Activated CD8-positive, alpha-beta memory T cell treated with anti-CD3 and anti-CD28 coated beads for 48 hours (primary cell): ENCODE measurements at places on chromosomes 3 and 15.

DNA sequence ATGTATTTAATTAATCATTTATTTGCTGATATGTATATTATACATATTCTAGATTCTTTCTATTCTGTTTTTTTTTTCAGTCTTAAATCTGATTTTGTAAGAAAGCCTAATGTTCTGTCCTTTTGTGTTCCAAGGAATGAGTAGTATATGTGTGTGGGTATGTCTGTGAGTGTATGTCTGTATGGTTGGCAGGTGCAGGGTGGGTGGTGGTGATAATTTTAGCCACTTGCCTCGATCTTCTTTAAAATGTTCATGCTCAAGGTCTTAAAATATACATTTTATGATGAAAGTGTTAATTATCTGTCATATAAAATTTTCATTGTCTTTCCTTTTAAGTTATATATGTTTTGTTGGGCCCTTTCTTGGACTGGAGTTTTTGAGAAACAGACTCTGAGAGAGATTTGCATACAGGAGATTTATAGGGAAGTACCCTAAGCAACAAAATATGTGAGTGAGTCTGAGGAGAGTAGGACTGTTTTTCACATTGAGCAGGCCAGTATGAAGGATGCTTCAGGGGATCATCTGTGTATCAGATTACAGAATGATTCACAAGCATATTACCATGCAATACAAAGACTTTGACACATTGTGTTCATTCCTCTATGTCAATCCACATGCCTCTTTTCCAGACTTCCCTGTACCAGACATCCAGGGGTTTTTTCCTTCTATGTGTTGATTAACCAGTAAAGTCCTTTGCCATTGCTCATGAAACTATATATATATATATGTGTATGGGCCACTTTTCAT is 211.0 kb upstream of the DPPA4 start:
- DNase-seq = no peak

- DNase-seq = no peak
Measured at GRCh38 chr3:176992565-176992964, 204.7 kb downstream of the TBL1XR1 start.

- no peak for DNase-seq
Measured at GRCh38 chr3:15490158-15490557, 31.3 kb downstream of the COLQ start.

DNA sequence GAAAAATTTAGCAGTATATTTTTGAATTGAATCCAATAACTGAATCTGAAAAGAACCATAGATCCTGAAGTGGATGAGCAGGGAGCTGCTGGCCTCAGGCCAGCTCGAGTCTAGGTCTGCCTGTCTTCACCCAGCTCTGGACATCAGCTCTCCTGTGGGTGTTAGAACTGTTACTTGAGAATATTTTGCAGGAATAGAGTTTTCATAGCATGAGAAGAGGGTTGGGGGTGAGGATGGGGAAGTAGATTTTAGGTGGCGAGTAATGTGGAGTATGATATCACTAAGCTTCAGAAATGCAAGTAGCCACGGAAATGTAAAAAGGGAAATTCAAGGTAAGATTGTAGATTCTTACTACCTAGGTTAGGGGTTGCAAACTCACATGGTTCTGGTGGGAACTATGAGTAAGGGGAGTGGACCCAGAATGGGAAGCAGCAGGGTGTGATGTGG is 6.2 kb downstream of the RAB8B start:
- DNase-seq = no peak

- no peak for DNase-seq
Measured at GRCh38 chr15:36666228-36666905, 86.9 kb downstream of the CDIN1 start.

GRCh38 chr3:105780107-105780506 is 88.7 kb downstream of the CBLB start:
- DNase-seq = no peak

DNA sequence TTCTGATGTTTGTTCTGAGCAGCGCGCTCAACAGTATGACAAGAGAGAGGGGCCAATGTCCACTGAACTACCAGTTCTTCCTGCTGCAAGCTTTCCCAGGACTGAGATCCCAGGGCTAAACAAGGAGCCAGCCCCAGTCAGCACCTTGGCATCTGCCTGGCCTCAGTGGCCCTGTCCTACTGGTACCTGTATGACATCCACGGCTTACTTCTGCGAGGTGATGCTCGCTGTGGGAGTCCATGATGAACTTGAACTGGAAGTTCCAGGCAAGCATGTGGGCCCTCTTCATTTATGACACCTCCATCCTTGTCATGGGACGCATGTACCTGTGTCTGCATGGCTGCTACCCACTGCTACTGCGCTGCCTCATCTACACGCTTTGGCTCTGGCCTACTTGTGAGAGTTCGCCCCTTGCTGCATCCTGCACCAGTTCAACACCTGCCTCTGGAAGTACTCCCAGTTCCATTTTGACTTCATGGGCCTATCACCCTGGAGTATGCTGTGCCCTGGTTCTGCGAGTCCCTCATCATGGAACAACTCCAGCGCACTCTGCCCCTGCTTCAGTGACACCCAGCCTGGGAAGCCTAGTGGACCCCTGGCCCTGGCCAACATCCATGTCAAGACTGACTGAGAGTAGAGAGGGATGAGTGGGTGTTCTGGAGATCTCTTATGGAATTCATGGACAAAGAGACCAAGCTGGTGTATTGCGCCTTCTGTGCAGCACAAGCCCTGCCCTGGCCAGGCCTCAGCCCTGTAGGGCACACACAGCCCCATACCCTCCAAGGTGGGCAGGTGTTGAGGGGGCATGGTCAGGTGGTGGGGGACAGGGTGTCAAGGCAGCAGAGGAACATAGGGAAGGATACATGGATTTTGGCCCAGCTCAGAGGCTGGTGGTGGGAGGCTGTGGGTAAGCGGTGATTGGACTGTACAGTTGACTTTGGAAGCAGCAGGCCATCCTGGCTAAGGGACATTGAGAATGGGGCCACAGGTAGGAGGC is 246.8 kb downstream of the NLGN1 start:
- DNase-seq = no peak

GRCh38 chr15:92082006-92082843 is 228.7 kb downstream of the SLCO3A1 start:
- no peak for DNase-seq

- DNase-seq = no peak
Measured at GRCh38 chr3:69012800-69013252, 658 bp downstream of the EOGT start.

DNA sequence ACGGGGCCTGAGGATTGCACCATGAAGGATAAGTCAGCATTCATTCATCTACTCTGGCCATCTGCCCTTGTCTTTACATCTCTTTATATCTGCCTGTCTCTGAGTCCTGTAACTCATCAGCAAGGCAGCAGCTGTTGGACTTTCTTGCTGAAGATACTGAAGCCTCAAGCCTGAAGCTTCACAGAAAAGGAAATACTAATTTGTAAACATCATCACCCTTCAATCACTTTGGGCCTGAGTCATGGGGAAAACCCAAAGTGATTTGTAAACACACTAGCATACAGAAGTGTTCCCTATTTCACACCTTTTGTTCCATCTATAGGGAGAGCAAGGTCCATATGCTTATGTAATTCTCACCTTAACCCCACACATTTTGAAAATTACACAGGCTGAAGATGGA is 928.2 kb downstream of the EPHA3 start:
- no peak for DNase-seq

- DNase-seq = no peak
Measured at GRCh38 chr3:19994796-19995195, 17.3 kb downstream of the PP2D1 start.

GRCh38 chr3:167225821-167226220 is 154.3 kb downstream of the ZBBX start:
- no peak for DNase-seq

DNA sequence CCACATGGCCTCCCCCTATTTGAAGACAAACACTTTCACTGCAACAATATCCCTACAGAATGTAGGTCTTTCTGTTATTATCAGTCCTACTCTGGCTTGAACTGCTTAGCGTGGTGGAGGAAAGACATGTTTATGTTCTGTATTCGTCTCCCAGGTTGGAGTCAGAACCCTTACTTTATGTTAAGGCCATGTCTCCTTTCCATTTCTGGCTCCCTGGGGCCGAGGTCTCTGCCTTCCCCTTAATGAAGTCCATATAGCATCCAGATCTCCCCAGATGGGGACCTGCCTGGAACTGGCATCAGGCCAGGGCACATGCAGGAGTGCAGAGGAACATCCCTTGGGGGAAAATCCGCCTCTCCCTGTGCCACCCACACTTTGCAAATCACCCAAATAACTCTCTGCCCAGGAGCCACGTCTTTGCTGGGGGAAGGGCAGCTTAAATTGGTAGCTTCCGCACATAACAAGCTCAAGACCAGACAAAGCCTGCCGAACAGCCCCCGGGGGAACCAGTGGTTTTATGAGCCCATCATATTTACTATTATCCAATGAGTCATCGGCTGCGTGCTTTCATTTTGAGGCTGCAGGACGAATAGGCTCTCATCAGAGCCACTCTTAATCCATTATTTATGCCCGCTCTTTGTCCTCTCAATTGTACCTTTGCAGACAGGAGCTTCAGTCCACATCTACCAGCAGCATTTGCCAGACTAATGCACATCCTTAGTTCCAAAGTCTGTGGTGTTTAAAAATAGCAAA is 237.0 kb downstream of the UACA start:
- no peak for DNase-seq

- no peak for DNase-seq
Measured at GRCh38 chr3:114551770-114552526, 258.1 kb downstream of the TIGIT start.
